ENCODE measurements at places on chromosomes 11 and 22. TPM values are rescaled to one million over a fixed set of nuclear protein-coding genes. Genes with fewer than 3 reads are reported as not detected.

Gene ANO1
- 12.1 TPM for total RNA-seq

- no peak for DNase-seq
Observed at GRCh38 chr22:46447906-46448305, 89.5 kb downstream of the CELSR1 start.

GRCh38 chr11:86718521-86718920, 46.1 kb upstream of the ME3 start:
- no peak for DNase-seq

DNA sequence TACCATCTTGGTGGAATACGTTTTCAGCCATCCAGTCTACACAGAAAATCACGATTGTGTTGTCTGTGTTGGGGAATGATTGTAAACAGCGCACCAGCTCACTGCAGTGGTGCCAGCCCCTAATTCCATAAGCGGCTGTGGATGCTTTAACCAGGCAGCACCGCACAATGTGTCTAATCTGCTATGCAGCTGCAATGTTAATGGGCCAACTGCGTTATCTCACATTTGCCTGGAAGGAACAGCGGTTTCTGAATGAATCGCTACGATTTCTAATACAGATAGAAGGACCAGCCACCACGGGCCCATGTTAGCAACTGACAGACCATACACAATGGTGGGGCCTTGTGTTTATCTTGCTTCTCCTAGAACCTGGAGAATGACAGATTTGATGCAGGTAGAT, 384.5 kb upstream of the KIRREL3 start:
- no peak for DNase-seq

DNA sequence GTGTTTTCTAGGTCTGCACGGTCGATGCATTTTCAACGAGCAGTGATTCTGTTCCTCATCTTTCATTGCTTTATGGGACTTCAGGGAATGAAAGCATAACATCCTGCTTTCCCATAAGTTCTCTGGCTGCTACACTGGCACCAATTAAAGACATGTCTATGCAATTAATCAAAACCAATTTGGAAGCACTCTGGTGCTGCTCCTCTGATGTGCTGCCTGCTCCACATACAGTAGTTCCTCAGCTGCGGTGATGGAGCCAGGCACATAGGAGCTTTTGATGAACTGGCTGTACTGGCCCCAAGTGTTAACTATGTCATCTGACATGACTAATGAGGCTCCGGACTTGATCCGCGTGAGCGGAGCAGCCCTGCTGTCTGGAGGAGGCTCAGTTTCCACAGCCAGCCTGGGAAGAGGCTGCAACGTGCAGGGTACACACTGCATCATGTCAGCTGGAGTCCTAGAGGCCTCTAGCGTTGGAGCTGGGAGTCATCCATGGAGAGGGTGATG, 29.8 kb downstream of the GVQW3 start:
- DNase-seq, result no peak

- DNase-seq, result no peak
Observed at GRCh38 chr22:24326266-24326665, 55.6 kb downstream of the SPECC1L start.

Gene HEPHL1
- 0.07 TPM for total RNA-seq

DNA sequence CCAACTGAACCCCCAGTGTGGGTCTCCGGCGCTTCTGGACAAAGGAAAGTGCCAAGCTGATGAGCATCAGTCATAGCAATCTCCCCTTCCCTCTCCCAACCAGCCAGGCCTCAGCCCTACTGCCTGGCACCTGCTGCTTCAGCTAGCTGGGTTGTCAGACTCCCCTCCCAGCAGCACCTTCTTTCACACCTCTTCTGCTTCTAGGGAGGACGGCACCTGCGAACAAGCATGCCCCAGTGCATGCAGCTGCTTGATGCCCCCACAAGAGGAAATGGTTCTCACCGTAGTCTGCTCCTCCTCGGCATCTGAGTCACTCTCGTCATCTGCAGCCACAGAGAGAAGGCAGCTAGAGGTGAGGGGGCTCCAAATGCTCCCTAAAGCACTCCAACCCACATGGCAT, 25.4 kb downstream of the THOC5 start:
- DNase-seq, result no peak

DNA sequence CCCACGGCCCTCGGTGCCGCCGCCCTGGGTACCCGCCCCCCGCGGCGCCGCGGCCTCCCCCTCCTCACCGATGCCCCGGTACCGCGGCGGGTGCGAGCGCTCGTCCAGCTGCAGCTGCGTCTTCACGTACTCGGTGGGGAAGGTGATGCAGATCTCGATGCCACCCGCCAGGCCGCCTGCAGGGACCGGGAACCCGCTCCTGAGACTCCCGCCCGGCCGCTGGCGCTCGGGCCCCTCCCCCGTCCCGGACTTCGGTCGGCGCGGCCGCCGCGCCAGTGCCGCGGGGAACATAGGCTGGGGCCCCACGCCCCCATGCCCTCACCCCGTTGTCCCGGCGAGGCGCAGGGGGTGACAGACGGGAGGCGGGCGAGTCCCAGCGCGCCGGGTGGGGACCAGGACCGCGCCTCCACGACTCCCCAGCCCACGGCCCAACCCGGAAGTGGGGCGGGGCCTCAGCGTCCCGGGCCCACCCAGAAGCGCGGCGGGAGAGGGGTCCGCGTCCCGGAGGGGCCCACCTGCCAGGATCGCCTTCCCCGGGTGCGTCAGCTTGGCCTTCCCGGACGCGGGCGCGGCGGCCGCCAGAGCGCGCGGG, 375 bp downstream of the SLC25A1 start:
- peak; percentile 90 for DNase-seq

Gene ARCN1
- total RNA-seq, result 190 TPM

- DNase-seq, result no peak
Observed at GRCh38 chr11:8971924-8972316, 7.7 kb upstream of the TMEM9B start.

GRCh38 chr11:91850533-91851275, 373.9 kb upstream of the FAT3 start:
- no peak for DNase-seq

DNA sequence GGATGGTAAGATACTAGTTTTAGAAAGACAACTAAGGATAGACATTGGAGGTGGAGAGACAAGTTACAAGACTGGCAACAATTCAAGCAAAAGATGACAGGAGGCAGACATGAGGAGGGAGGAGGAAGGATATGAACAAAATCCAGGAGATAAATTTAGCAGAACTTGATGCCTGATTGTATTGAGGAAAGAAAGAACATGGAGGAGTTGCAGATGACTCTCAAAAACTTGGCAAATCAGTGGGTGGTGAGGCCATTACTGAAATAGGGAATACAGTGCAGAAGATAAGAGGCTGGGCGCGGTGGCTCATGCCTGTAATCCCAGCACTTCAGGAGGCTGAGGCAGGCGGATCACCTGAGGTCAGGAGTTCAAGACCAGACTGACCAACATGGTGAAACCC, 2.7 kb upstream of the UPB1 start:
- DNase-seq, result no peak

GRCh38 chr11:35629914-35630313, 11.7 kb downstream of the FJX1 start:
- DNase-seq, result peak; percentile 78

DNA sequence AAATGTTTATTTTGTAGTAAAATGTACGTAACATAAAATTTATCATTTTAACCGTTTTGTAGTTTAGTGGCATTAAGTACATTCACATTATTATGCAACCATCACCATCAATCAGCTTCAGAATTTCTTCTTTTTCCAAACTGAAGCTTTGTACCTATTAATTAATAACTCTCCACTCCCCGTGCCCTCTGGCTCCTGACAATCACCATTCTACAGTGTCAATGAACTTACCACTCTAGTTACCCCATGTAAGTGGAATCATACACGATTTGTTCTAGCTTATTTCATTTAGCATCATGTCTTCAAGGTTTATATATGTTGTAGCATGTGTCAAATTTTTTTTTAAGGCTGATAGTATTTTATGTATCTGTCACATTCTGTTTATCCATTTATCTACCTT, 9.7 kb downstream of the TBCEL start:
- DNase-seq, result no peak

Gene KLHL35
- 0.88 TPM for total RNA-seq

DNA sequence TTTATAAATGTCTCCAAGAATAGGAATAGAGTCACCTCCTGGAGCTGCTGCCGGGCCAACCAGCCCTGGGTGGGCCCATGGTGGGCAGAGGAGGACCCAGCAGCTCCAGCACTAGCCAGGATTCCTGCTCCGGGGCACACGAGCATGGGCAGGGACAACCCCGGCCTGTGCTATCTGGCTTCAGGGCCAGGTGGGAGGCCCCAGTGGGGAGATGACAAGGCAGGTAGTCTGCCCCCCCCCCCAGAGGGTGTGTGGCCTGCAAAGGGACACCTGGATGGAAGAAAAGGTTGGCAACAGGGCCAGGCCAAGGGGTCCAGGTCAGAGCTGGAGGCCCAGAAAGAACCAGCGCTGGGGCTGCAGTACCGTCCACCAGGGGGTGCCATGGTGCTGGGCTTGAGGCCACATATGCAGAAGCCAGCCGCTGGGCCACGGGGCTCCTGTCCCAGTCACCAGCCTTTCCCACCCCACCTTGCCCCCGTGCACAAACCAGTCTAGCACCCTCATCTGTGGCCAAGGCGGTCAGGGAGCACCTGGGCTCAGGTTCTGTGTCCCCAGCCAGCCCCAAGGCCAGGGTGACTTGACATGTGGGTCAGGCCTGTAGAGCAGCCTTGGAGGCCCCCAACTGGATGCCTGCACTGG, 3.4 kb downstream of the TSPAN32 start:
- peak; percentile 88 for DNase-seq

- DNase-seq, result no peak
Observed at GRCh38 chr22:32721328-32722180, 80.0 kb upstream of the TIMP3 start.

Gene OR5P2
- total RNA-seq, result 0.20 TPM

DNA sequence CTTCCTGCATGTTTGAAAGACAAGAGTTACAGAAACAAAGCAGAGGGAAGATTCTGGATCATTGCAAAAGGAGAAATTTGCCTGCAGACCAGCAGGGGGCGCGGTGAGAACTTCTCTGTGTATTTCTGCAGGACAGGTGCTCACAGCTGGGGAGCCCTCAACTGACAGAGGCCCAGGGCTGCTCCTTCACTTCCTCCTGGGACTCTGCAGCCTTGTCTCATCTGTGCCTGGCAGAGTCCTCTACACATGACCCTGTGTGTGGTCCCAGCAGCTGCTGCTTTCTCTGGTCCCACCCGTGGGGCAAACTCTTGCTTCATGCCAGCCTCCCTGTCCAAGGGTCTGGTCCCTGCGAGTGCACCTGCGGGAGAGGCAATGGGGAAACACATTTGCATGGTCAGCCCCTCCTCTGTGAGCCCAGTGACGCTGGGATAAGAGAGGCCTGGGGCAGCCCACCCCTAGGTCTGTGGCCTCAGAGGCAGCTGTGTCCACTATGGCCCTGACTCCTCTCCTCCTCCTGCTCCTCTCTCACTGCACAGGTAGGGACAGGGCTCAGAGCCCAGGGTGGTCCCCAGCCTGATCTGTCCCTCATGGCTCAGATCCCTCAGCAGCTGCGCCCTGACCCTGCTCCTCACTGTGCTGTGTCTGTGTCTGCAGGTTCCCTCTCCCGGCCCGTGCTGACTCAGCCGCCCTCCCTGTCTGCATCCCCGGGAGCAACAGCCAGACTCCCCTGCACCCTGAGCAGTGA, 43.2 kb upstream of the VPREB1 start:
- DNase-seq, result no peak

DNA sequence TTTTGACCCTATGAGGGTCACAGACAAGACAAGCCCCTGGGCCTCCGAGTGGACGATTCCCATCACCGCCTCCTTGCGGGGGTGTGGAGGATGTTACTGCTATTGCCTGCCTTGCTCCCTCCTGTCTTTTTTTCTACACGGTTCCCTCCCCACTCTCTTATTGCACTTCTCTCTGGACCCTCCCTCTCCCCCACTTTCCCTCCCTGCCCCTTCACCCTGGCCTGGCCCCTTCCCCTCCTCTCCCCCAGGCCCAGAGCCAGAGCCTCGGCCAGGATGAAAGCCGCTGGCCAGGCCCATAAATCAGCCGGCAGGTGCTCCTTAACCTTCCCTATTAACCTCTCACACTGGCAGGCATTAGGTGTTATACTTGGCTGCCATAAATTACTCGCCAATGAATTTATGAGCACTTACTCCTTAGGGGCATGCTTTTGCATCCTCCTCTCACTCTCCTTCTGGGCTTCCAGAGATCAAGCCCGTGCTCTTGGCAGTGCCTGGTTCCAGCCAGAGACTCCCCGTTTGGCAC, 18.3 kb upstream of the ALX4 start:
- DNase-seq, result no peak

Gene TTLL8
- total RNA-seq, result not detected

- DNase-seq, result peak; percentile 71
Observed at GRCh38 chr11:103091064-103091800, 728 bp downstream of the DCUN1D5 start.

DNA sequence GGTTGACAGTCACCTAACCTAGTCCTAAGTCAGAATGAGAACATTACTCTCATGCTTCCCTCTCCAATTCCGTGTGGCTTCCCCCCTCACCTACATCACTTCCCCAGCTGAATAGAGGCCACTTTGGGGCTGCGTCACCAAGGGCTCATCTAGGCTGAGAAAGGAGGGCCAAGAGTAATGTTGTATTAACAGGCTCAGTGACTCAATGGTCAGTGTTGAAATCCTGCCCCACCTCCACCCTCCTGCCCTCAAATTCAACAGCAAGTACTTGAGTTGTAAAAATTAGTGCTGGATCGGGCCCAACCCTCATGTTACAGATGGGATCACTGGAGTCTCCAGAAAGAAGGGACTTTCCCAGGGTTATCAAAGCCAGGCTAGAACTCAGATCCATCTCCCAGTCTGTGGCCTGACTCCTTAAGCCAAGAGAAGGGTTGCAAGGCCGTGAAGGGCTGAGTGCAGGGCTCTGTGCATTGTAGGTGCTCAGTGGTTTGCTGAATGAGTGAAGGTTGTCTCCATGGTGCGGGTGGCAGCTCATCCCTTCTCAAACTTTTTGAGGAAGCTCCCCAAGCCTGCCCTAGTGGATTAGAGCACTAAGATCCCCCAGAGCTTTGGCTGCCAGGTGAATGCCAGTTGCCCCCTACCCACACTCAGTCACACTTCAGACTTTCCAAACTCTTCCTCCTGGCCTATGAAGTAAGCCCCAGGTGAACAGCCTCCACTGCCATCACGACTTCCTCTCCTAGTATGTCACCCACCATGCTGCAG, 3.2 kb downstream of the DGAT2 start:
- DNase-seq, result peak; percentile 47

DNA sequence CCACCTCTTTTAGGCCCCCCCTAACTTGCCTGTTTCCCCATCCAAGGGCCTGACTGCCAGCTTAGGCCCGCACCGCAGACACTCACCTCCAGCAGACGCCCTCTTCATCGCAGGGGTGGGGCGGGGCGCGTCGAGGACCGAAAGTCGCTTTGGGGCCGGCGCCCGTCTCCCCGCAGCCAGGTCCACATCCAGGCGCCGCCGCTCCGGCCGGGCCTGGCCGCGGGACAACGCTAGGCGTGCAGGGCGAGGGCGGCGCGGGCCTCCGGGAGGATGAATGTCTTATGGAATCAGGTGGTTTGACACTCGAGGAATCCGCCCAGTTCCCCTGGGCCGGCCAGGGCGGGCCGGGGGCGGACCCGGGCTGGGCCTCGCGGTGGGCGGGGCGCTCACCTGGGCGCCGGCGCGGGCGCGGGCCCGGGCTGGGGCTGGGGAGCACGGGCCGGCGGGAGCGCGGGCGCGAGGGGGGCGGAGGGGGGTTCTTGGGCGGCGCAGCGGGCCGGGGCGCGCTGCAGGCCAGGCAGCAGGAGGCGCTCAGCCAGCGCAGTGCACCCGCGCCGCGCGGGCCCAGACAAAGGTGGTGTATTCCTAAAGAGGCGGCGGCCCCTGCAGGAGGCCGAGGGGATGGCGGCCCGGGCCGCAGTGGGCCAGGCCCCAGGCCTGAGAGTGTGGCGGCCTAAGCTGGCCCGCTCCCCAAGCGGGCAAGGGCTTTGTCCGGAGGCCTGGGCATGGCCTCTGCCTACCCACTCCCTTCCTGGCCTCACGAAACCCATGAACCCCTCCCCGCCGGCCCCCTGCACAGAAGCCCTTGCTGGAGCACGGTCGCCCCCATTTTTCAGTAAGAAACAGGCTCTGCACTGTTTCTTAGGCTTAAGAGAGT, 177.6 kb downstream of the IGLL1 start:
- peak; percentile 97 for DNase-seq

Gene TRPM5
- total RNA-seq, result 0.07 TPM

Measured in hepatocyte (in vitro differentiated cells).